B cell (primary cell): ENCODE measurements at places on chromosomes 3 and 15. TPM values are rescaled to one million over a fixed set of nuclear protein-coding genes. Genes with fewer than 3 reads are reported as not detected.

The VEPH1 gene
- polyA plus RNA-seq, result not detected in 2 replicates

The ANKRD34C gene
- not detected in 2 replicates for polyA plus RNA-seq

The GBE1 gene
- 3.4 and 5.1 TPM in 2 replicates for polyA plus RNA-seq

The ITPKA gene
- not detected in 2 replicates for polyA plus RNA-seq

The BCHE gene
- polyA plus RNA-seq, result not detected in 2 replicates

The RBP2 gene
- polyA plus RNA-seq, result not detected in 2 replicates

The ST8SIA2 gene
- polyA plus RNA-seq, result not detected in 2 replicates

The ITGB5 gene
- 0.15 and 0.76 TPM in 2 replicates for polyA plus RNA-seq

The GOLGA6A gene
- 0.31 TPM in 1 of 2 replicates, not detected in the other for polyA plus RNA-seq

The ZNF717 gene
- polyA plus RNA-seq, result 8.1 and 10.3 TPM in 2 replicates

The NRROS gene
- polyA plus RNA-seq, result 40.1 and 50.3 TPM in 2 replicates

The SFMBT1 gene
- polyA plus RNA-seq, result 9.9 and 11.2 TPM in 2 replicates

The ATP13A4 gene
- 1.7 and 2.6 TPM in 2 replicates for polyA plus RNA-seq

The SCN10A gene
- polyA plus RNA-seq, result not detected in 2 replicates

The DALRD3 gene
- 59.8 and 82.6 TPM in 2 replicates for polyA plus RNA-seq
